ENCODE measurements at places on chromosomes 1 and 21. TPM values are rescaled to one million over a fixed set of nuclear protein-coding genes. Genes with fewer than 3 reads are reported as not detected.
A peak's percentile ranks its signal among the peaks of the same experiment; 100 is the strongest.

GRCh38 chr1:14849038-14849437 lies 250.6 kb downstream of the KAZN start:
- DNase-seq = no peak

DNA sequence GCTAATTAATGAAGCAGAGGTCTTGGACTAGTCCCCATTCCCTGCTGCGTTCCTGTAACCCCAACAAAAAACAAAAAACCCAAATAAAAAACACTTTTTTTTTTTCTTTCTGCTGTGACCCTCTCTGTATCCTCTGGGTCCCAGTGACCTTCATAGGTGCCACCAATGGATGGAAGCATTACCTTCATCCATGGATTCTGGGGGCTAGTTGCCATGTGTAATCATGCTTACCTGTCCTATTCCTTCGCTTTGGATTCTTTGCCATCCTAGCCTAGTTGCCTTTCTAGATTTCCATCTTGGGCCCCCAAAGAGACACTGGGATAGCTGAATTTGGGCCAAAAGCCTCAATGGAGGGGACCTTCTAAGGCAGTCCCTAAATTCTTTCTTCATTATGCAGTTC lies 1208.7 kb downstream of the BRINP3 start:
- DNase-seq = peak; percentile 3

GRCh38 chr1:94528299-94528698 lies 13.3 kb downstream of the F3 start:
- no peak for DNase-seq

DNA sequence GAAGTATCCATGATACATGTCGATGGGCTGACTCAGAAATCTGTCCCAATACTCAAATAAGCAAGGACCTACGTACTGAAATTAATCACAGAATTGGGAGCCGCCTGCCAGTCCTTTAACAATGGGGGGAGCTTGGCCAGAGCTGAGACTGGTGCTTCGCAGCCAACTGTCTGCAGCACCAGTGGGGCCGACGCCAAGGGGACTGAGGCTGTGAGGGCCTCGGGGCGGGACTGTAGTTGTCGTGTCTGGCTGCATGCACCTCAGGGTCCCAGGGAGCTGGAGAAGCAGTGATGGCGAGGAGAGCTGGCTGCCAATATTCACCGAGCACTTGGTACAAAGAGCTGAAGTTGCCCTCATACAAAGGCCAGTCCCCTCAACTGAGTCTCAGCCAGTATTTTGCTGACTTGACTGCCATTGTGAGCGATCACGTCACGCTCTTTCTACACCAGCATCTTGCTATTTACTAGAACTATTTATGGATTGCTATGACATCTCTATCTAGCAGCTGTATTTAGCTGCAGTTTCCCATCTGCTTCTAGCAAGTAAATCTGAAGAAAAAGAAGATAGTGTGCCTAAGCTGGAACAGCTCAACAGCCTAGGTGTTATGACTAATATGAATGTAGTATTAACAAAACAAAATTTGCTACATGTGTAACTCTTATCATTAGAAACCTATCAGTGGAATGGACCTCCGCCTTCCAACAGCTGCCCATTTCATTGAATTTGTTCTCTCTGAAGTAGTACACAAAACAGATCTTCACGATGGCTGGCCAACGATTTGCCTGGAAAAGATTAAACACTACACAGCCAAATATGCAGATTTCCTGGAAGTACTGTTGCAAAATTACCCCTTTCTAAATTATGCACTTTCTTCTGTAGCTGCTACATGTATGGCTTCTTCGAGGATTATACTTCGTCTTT lies 29.1 kb downstream of the EVI5 start:
- peak; percentile 8 for DNase-seq

DNA sequence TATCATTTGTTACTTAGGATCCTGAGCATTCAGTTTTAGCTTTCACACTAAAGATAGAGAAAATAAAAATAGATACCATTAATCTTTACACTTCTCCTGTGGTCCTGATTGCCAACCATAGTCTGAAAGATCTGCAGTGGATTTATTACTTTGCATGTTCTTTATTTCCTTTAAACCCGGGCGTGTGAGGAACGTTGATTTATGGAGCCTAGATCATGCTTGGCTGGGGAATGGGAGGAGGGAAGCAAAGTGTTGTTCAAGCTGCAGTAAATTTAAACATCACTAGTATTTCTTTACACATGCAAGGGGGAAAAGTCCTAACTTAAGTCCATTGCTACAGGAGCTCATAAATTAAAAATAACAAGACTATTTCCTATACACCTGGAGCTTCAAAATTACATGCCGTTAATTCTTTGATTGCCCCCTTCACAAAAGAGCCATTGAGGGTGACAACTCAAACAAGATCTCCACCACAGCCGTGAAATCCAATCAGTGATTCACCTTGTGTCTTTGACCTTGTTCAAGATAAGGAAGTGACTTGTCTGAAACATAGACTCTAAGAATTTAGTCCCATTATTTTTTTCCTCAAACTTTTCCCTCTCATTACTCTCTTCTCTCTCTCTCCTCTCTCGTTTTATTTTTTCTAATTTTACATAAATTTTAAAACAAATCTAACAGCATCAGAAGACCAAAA lies 282.7 kb downstream of the KIF26B start:
- no peak for DNase-seq

- peak; percentile 84 for DNase-seq
These were observed 9.6 kb downstream of the NES start for GRCh38 chr1:156667610-156667967.

DNA sequence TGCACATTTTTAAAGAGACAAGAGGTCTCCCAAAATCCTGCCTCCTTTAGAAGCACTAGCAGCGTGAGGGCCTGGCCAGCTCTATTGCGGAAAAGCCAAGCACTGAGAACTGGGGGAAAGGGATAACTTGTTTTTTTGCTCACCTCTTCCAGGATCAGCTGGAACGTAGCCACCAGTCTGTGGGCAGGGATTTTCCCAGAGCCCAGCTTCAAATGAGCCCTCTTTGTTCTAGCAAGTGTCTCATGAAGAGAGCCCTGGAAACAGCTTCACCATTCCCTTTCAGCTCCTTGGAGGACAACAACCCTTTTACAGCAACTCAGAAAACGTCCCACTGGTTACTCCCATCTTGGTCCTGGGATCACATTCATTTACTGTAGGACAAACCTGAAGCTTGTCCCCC lies 195.4 kb downstream of the LMX1A start:
- no peak for DNase-seq

Gene HSD17B7
- 2.3 TPM for total RNA-seq

- peak; percentile 51 for DNase-seq
These were observed 235.4 kb downstream of the PTPRU start for GRCh38 chr1:29471487-29472313.

DNA sequence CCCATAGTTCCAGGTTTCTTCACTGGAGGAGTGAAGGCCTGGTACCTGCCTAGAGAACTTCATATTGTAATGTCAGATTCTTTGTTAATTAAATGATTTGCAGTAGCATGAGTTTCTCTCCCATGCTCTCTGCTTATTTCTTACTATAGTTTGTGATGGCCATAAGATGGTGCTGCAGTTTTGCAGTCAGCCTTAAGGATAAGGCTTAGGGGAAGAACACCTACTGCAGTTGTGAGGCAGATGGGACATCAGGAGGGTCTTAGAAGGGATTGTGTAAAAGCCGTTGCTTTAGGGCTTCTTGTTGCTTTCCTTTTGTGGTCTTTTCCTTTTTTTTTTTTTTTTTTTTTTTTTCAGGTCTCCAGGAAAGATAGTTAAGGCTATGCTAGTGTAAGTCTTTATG lies 61.8 kb downstream of the MACF1 start:
- DNase-seq = peak; percentile 49

DNA sequence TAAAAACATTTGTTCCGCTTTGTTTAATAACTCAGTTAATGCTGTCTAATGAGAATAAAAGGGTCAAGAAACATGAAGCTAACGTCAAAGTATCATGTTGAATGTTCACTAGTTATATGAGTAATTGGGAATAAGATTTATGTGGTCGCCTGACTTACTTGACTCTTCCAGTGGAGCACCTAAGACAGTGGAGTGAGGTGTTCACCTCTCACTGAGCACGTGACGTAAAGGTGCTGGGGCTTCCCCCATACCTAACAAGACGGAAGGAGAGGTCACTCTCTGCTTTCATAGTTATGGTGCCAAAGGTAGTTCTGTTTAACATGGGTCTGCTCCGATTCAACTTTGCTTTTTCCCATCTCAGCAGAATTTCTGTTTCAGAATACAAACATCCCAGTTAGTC lies 686 bp downstream of the KMO start:
- no peak for DNase-seq
